ENCODE measurements at places on chromosomes 1 and 21.
A peak's percentile ranks its signal among the peaks of the same experiment; 100 is the strongest.

DNA sequence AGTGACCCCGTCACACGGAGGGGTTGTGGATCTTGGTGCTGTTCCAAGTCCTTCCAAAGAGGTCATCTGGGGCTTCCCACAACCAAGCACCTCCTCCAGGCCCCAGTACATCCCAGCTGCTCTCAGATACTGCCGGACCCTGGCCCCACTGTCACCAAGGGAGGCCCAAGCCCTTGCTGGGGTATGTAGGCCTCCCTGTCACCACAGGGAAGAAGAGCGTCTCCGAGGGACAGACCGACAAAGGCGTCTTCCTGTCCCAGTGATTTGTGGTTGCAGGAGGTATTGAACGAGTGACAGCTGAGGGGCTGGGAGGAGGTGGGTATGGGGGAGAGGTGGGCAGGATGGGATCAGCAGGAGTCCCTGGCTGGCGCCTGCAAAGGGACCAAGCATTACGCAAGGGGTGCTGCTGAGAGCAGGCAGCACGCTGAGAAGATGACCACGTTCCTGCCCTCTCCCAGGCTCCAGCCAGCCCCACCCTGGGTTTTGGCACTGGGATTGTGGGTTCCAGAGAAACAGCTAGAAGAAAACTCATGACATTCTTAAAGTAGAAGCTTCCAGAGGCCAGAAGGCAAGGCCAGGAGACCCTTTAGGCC is 29.7 kb downstream of the LRP8 start:
- no peak overlapping the region for H3K4me3 ChIP-seq
- no peaks in the 10 kb centered on the region for H3K4me1 ChIP-seq
- no peak for DNase-seq
- no peak overlapping the region for H3K27ac ChIP-seq
- H3K36me3 ChIP-seq = no peaks in the 10 kb centered on the region

DNA sequence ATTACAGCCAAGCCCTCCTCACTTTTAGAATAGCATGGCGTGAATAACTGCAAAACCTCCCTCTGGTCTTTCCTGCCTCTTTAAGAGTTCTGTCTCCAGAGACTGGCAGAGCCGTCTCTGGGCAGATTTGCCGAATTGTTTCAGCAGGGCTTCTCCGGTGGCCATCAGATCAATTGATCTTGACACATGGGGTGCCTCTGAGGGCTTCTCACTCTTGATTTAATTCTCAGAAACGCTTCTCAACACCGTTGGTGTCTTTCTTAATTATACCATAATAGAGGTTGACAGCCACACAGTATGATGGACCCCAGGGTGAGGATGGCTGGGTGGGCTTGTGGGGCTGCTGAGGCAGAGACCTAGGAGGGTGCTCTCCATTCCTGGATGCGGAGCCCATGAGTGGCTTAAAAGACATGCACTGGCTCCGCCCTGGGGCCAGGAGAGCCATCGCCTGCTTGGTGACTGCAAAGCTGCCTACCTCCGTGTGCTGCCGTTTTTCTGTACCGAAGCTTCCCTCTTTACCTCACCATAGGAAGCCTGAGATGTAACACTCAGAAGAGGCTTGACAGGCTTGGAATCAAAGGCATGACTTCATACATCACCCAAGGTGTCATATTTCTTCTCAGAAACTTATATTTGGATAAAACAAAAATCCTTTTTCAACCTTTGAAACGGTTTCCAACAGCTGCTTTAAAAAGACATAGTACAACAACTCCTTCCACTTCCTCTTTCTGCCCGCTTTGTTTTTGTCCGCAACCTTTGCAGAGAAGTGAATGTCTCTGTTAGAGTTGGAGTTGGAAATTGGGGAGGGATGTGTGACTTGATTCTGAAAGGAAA is 82.9 kb downstream of the GALNT2 start:
- H3K4me1 ChIP-seq = peaks cover 28% of the 10 kb centered on the region
- no peak for DNase-seq
- no peaks in the 10 kb centered on the region for H3K36me3 ChIP-seq
- H3K4me3 ChIP-seq = no peak overlapping the region
- no peaks in the 10 kb centered on the region for H3K27me3 ChIP-seq
- H3K27ac ChIP-seq = no peak overlapping the region

DNA sequence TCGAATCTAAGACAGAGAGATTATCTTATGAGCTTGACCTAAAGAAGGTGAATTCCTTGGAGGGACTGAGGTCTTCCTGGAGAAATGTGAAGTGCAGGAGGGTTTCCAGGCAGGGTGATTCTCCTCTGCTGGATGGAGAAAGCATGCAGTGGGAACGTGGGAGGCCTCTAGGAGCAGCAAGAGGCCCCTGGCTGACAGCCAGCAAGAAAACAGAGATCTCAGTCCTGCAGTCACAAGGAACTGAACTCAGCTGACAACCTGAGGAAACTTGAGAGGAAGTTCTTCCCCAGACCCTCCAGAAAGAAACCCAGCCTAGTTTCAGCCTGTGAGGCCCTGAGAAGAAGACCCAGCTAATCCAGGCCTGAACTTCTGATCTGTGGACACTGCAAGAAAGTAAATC is 345.9 kb downstream of the FAM72C start:
- no peaks in the 10 kb centered on the region for H3K4me1 ChIP-seq
- H3K27me3 ChIP-seq = no peaks in the 10 kb centered on the region
- H3K4me3 ChIP-seq = no peak overlapping the region
- H3K36me3 ChIP-seq = no peaks in the 10 kb centered on the region
- no peak for DNase-seq

- H3K4me3 ChIP-seq = peak overlapping the region; percentile 38
- no peaks in the 10 kb centered on the region for H3K4me1 ChIP-seq
- H3K27me3 ChIP-seq = peaks cover 16% of the 10 kb centered on the region
- no peak for DNase-seq
Observed at GRCh38 chr1:22142315-22143064, 407 bp downstream of the WNT4 start.

DNA sequence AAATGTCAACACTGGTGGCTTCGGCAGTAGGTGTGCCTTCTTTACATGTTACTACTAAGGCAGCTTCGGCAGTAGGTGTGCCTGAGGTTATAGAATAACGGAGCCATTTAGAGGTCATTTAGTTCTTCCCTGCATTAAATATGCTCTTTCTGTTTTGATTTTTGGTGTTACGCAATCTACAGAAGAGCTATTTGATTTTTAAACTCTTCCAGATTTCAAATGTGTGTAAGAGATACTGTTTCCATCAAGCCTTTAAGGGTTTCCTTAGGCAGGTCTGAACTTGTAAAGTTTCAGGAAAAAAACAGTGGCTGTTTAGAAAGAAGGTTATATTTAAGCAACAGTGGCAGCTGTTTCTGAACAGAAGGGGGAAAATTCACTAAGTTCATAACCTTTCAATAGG is 54.8 kb downstream of the PIK3R3 start:
- no peaks in the 10 kb centered on the region for H3K4me1 ChIP-seq
- DNase-seq = no peak
- H3K4me3 ChIP-seq = no peak overlapping the region
- H3K27me3 ChIP-seq = no peaks in the 10 kb centered on the region
- H3K27ac ChIP-seq = no peak overlapping the region

GRCh38 chr1:64474665-64475439 is 4.9 kb downstream of the CACHD1 start:
- H3K4me3 ChIP-seq = no peak overlapping the region
- H3K4me1 ChIP-seq = peaks cover 22% of the 10 kb centered on the region
- DNase-seq = peak; percentile 40
- H3K27ac ChIP-seq = no peak overlapping the region

All from right lobe of liver (tissue), 6 donors.